Stimulated activated CD8-positive, alpha-beta memory T cell treated with anti-CD3 and anti-CD28 coated beads, Interleukin-7, amount 100 ng/mL, for 1 hour (primary cell): ENCODE measurements at places on chromosomes 3 and 15.

- DNase-seq, result no peak
These were observed 170.8 kb downstream of the PEX5L start for GRCh38 chr3:179865861-179866505.

GRCh38 chr15:77440378-77440999, 19.8 kb downstream of the HMG20A start:
- DNase-seq, result no peak

DNA sequence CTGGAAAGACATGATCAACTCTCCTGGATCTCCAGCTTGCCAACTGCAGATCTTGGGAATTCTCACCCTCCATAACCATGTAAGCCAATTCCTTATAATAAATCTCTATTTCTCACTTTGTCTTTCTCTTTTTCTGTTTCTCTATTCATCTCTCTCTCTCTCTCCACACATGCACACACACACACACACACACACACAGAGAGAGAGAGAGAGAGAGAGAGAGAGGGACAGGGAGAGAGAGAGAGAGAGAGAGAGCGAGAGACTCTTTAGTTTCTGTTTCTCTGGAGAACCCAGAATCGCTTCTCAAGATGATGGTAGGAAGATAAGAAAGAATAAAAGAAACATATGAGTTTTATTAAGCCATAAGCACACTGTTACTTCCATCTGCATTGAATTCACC, 111.9 kb downstream of the BCHE start:
- DNase-seq, result no peak

- DNase-seq, result no peak
These were observed 96.3 kb downstream of the PTPRG start for GRCh38 chr3:61657689-61658088.

DNA sequence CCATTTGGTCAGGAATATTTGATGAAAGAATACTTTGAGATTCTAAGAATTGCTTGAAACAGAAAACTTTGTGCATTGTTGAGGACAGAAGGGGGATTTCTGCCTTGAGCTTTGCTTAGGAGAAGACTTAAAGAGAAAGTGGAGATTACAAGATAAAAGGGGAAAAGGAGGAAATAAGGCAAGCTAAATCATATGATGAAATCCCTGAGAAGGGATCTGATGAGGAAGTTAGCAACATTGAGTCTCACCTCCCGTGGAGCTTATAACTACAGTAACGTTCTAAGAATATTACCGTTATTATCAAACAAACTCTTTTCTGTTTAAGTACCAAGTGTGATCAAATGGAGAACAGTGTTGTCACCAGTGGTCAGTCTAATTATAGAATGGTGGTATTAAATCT, 414.7 kb upstream of the NAALADL2 start:
- DNase-seq, result no peak

DNA sequence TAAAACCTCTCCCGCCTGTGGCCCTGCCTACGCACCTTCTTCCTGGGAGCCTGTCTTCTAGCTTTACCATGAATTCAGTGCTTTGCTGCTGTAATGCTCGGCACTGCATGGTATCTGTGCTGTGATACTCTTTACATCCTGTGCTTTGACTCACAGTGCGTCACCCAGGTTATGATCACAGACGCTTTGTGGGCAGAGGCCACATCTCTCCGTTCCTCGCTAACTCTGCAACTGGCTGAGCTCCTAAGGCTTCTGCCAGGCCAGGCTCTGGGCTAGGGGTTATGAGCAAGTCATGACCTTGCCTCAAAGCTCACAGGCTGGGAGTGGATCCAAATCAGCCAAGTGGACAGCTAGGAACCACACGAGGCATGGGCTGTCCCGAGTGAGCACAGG, 23.2 kb downstream of the SPTBN5 start:
- DNase-seq, result peak; percentile 18

DNA sequence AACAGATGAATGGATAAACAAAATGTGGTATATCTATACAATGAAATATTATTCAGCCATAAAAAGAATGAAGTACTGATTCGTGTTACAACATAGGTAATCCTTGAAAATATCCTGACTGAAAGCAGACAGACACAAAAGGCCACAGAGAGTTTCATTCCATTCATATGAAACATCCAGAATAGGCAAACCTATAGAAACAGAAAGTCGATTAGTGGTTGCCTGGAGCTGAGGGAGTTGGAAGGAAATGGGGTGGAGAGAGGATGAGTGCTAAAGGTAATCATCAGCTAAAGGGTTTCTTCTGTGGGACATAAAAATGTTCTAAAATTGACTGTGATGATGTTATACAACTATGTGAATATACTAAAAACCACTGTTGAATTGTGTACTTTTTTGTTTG, 22.9 kb downstream of the FOXP1 start:
- no peak for DNase-seq

- no peak for DNase-seq
These were observed 129.4 kb downstream of the STT3B start for GRCh38 chr3:31661993-31662670.

- DNase-seq, result no peak
These were observed 301.5 kb downstream of the MEX3B start for GRCh38 chr15:81744364-81744763.

- DNase-seq, result no peak
These were observed 5.7 kb upstream of the PDE8A start for GRCh38 chr15:84975871-84976351.

DNA sequence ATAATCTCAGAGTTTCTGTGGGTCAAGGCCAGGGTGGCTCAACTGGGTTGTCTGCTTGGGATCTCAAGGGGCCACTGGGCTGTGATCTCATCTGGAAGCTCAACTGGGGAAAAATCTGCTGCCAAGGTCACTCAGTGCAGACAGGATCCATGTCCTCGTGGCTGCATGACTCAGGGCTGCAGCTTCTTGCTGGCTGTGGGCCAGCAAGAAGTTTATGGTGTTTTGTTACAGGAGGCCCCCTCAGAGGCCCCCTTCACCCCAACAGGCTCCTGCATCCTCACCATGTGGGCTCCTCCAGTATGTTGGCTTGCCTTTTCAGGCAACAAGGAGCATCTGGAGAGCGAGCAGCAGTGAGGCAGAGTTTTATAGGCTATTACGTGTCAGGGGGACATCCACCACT, 14.6 kb downstream of the OCA2 start:
- DNase-seq, result no peak

GRCh38 chr3:15148614-15149013, 49.7 kb upstream of the RBSN start:
- no peak for DNase-seq

DNA sequence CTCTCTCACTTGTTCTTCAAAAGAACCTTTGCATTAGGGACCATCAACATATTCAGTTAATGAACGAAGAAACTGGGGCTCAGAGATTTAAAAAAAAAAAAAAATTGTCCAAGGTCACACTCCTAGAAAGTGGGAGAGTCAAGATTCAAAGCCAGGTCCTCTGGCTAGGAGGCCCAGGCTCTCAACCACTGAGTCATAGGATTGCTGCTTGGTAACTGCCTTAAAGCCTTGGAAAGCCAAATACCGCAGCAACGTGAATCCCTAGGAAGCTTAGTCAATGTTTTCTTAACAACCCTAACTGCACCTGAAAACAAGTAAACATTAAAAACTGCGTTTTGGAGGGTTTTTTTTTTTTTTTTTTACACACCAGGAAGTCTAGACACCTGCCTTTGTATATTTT, 156.8 kb downstream of the WNT5A start:
- no peak for DNase-seq
